ENCODE measurements at places on chromosomes 7 and 10.

DNA sequence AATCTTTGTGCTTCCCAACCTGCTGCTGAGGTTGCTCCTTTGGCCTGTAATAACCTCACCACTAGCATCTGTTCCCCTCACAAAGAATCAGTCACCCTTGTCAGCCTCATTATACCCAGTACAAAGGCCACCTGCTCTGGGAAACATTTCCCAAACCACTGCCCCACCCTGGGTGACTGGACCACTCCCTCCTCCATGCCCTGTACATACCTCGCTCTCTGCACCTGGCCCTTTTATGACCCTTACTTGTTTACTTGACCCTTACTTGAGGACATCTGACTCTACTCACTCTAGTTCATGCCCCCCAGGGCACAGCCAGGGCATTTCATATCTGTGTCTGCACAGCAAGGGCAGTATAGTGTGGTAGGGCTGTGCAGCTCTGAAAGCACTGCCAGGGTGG, 21.4 kb upstream of the AOC1 start:
- DNase-seq, result no peak

DNA sequence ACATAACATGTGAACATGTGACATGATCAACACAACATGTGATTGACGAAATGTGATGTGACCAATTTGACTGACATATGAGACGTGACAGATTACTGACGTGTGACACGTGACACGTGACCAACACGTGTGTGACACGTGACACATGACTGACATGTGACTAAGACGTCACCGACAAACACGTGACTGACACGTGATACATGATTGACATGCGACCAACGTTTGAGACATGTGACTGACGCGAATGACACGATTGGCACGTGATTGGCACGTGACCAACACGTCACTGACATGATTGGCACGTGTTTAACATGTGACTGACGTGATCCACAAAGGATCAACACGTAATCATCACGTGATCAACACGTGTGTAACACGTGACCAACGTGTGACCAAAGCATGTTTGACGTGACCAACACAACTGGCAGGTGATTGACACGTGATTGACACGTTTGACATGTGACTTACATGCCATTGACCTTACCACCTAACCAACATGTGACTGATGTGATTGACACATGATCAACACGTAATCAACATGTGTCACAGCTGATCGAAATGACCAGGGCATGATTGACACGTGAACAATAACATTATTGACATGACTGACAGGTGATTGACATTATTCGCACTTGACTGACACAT, 23.7 kb downstream of the CRPPA start:
- DNase-seq, result no peak

GRCh38 chr7:14576578-14576977, 326.0 kb downstream of the DGKB start:
- no peak for DNase-seq

DNA sequence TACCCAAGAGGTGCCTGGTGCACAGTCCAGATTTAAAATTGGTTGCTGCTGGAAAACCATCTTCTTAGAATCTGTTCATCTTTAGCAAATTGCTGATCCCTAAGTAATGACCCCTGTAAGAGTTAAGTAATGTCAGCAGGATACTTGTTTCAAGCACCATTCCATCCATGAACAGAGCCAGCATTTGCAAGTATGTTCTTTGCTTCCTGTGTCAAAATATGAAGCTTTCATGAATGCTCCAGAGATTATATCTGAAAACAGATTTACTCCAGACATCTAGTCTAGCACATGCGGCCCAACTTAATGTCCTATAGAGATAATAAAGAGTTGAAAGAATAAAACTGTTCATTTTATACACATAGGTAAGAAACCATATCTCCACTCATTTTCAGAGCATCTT, 98.7 kb upstream of the ZNF438 start:
- DNase-seq, result no peak

- no peak for DNase-seq
These were observed 359.1 kb downstream of the CRPPA start for GRCh38 chr7:16062269-16062668.

- no peak for DNase-seq
These were observed 608.2 kb downstream of the PARD3 start for GRCh38 chr10:34206935-34207268.

DNA sequence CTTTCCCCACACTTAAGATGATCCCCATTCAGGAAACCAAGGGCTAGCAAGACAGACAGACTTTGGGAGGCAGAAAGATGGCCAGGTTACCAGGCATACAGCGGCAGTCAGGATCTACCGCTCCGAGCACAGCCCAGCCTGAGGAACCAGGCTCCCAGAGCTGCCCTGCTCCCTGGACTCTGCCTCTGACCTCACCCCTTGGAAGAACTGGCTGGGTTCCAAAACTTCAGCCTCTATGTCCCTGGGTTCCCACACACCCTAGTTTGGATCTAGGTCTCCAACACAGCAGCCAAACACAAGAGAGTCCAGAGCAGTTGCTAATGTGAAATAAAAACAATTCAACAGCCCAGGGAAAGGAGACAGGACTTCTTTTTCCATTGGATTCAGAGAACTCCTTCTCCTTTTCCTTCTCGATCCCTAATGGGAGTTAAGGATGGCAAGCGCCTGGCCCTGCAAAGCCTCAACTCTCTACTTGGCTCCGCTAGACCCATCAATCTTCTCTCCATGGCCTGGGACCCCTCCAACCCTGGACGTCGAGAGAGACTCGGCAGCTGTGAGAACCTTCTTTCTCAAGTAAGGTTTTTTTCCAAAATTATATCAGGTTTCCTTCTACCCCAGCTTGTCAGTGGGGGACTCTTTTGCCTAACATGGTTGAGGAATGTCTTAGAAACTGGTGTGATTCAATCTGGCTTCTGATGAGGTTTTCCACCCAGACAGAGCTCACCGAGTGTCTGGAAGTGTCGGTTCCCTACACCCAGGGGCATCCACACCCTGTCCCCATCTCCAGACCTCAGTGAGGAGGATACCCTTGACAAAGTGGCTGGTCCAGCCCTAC, 219.6 kb downstream of the KCNMA1 start:
- no peak for DNase-seq

DNA sequence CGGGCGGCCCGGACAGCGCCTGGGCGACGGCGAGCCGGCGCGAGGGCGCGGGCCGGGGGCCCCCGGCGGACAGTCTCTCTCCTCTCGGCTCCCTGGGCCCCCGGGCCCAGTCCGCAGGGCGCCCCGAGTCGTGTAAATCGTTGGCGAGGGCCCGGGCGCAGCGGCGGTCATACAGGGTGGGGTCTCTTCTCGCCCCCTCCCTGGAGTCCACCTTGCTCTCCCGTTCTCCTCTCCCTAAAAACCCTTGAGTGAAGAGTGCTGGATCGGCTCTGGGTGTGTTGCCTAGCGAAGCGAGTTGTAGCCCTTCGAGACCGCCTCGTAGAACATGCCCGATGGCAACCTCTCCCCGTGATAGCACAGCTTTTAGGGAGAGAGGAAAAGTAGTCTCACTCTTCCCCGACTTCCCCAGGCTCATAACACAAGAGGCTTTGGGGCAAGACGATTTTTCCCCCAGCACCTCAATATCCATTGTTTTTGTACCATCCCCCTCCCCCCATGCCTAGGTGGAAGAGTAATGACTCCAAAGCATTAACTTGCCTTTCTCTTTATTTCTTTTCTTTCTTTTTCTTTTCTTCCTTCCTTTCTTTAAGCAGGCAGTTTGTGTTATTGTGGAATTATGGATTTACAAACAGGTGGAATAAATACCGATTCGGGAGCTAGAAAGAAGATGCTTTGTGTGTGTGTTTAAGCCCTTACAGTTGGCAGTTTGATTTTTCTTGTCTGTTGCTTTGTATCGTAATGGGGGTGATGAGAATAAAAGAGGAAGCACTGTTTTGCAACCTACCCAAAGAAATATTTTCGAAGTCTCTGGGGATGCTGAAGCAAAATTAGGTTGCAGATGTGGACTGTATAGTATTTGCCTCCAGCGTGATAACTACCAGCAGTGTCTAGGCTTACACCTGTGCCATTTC, 822 bp downstream of the SHOC2 start:
- DNase-seq, result peak; percentile 53

DNA sequence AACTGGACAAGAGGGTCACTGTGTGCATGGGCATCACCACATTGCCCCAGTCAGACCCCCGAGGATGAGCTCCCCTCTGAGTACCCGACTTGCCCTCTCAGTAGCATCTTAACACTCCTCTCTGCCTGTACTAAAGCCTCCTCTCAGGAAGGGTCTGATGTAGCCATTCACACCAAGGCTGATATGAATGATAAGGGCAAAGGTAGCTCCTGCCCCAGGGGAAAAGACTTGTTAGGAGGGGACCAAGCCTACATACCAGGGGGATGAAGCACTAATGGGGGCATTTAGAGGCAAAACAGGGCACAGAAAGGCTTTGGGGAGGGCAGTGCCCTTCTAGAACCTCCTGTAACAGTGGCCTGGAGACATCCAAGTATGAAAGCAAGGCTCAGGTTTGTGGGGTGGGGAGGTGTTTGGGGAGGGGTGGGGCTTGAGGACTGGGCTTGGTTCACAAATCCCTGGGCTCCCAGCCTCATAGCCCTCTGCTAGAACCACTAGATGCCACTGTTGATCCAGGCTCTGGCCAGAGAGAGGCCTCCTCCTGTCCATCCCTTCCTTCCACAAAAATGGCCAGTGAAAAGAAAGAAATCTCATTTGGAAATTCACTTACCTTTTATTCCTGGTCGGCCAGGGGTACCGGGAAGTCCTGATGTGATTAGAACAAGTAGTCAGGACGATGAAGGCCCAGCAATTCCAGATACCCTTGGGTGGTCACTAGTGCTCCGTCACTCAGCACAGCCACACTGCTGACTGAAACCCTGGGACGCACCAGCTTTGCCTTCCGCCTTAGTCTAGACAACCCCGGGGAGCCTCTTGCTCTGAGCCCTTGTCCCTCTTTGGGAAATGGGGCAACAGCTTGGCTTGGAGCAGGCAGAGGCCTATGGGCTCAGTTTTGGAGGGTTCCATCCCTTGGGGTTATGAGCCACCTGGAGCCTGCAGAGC, 40.3 kb downstream of the COL17A1 start:
- DNase-seq, result no peak

DNA sequence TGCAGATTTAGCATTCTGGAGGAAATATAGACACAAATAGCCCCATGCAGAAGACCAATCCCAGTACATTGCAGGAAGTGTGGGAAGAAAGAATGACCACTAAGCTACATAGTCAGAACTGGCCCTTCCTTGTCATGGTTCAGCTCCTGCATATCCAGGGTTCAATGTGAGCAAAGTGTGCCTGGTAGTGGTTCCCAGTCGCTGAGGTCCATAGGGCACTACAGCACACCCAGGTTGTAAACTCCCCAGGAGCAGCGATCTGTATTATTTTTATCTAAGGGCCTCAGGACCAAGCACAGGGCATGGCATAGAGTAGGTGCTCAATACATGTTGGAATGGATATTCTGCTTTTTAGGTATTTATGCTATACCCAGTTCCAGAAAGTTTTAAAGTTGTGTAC, 114.4 kb downstream of the RTKN2 start:
- no peak for DNase-seq

GRCh38 chr10:42836771-42837468, 54.3 kb downstream of the BMS1 start:
- no peak for DNase-seq

GRCh38 chr10:17412323-17412722, 42.1 kb downstream of the ST8SIA6 start:
- no peak for DNase-seq
